ENCODE measurements at places on chromosomes 5 and 9. TPM values are rescaled to one million over a fixed set of nuclear protein-coding genes. Genes with fewer than 3 reads are reported as not detected.

DNA sequence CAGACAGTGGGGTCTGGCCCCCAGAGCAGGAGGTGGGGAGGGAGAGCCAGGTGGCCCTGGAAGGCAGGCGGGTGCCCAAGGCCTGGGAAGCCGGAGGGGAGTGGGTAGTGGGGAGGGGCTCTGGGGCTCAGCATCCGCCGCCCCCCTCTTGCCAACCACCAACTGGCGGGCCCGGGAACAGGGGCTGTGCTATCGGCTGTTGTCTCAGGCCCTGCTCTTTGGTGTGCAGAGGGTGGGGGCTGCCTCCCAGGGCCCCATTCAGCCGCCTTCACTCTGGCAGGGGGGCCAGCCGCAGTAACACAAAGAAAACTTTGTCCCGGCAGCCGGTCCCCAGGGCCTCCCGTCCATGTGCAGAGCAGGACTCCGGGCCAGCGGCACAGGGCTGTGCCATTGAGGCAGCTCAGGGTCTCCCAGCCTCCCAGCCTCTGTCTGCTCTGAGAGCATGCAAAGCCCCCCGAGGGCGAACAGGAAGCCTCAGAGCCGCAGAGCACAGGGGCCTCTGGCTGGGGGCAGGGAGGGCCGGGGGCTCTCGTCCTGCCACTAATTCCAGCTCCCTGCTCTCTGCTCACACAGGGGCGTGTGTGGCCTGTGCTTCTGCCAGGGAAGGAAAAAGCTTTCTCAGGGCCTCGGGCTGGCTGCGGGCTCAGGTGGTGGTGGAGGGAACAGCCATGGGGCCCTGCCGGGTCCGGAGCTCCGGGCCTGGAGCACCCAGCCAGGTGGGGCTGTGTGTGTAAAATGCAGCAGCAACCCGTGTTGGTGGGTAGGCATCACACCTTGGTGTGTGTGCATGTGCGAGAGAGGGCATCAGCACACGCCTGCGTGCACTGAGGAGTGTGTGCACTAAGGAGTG lies 54.2 kb upstream of the NOTCH1 start:
- DNase-seq: peak; percentile 31

- no peak for DNase-seq
Measured at GRCh38 chr9:8020186-8020585, 220.6 kb upstream of the DMAC1 start.

- DNase-seq: no peak
Measured at GRCh38 chr9:135809166-135809565, 98.2 kb downstream of the CAMSAP1 start.

GRCh38 chr5:177086654-177087397 lies at the start of gene FGFR4:
Gene FGFR4, plus strand, starts transcription at chr5:177086915. Its CDS starts 2,688 bp downstream, at chr5:177089603.
- DNase-seq: peak; percentile 75

DNA sequence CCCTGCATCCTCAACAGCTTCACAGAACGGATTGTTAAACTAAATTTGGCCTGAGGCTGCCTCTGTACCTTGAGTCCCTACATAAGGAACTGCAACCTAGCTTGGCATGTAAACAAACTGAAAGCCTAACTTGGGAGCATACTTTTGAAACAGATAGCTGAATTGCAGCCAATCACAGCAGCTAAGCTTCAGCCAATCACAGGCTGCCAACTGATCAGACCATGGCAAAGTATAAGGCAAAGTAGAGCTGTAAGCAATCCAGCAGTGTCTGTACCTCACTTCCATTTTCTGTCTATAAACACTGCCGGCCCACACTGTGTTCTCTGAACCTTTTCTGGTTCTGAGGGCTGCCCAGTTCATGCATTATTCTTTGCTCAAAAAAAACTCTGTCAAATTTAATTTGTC lies 8.9 kb upstream of the ZNF483 start:
- no peak for DNase-seq

GRCh38 chr5:36602704-36603321 lies 3.6 kb upstream of the SLC1A3 start:
- no peak for DNase-seq

DNA sequence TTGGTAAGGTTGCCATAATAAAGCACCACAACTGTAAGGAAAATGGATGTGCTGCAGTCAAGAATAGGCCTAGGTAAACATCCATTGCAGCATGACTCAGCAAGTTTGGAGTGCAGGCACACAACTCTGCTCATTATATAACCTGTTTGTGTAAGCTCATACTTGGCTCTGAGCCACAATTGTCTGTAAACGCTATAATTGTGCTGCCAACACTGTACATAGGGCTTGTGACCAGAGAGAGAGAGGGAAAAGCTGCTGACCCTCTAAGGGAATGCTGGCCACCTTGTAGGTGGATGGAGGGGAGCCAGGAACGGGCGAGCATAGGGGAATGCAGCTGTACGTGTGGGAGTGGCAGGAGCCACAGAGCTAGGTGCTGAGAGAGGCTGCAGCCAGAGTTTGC lies 2186.5 kb upstream of the ACO1 start:
- no peak for DNase-seq

DNA sequence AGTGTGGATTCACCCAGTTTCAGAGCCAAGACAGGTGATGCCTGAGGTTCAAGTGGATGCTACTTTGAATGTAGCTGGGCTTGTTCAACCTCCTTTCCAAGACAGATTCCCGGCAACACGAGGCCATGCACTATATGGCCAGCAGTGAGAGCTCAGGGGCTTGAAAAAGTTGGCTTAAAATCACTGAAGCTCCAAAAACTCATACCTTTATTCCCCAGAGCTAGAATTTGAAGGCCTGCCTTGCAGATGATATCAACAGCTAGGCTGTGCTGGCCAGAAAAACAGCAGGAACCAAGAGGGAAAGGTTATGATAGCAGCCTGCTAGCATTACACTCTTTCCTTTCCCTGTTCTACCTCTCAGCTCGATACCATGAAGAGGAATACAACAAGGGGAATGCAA lies 120.2 kb upstream of the DAB2 start:
- DNase-seq: no peak

ANKRD34B gene
- total RNA-seq: not detected

PCDHB13 gene
- 12.7 TPM for total RNA-seq

SLC36A2 gene
- not detected for total RNA-seq

NSG2 gene
- 233 TPM for total RNA-seq

FBP2 gene
- total RNA-seq: not detected
